ENCODE measurements at places on chromosomes 4 and X.

DNA sequence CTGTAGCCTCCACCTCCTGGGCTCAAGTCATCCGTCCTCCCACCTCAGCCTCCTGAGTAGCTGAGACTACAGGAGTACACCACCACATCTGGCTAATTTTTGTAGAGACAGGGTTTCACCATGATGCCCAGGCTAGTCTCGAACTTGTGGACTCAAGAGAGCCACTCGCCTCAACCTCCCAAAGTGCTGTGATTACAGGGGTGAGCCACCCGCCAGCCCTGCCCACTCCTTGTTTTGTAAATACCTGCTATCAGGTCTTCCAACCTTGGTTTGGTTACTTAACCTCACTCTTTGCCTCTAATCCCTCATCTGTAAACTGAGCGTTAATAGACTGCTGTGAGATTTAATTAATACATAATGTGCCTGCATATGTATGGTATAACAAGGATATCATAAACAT lies 803 bp downstream of the CNGA1 start:
- DNase-seq = no peak

- no peak for DNase-seq
These were observed 558.9 kb upstream of the TENM3 start for GRCh38 chr4:181684310-181684709.

DNA sequence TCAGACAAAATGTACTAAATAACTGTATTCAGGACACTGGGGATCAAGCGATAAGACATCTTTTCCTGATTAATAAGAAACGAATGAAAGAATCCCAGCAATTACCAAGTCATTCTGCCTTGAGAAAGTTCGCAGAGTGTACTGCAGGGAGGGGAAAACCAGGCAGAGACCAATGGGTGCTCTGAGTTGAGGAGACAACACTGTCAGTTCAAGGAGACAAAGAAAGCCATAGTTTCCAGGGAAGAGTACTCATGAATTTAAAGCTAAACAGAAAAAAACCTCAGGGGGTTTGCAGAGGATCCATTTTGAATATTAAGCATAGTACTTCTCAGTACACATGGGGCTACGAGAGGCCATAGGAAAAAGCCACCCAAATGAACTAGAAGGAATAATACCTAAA lies 573.0 kb downstream of the KCTD8 start:
- no peak for DNase-seq

- DNase-seq = no peak
These were observed 46.7 kb upstream of the BTC start for GRCh38 chr4:74840936-74841509.

- no peak for DNase-seq
These were observed 50.7 kb upstream of the KIT start for GRCh38 chr4:54607067-54607466.

GRCh38 chr4:38606587-38606905 lies 57.5 kb upstream of the KLF3 start:
- no peak for DNase-seq

DNA sequence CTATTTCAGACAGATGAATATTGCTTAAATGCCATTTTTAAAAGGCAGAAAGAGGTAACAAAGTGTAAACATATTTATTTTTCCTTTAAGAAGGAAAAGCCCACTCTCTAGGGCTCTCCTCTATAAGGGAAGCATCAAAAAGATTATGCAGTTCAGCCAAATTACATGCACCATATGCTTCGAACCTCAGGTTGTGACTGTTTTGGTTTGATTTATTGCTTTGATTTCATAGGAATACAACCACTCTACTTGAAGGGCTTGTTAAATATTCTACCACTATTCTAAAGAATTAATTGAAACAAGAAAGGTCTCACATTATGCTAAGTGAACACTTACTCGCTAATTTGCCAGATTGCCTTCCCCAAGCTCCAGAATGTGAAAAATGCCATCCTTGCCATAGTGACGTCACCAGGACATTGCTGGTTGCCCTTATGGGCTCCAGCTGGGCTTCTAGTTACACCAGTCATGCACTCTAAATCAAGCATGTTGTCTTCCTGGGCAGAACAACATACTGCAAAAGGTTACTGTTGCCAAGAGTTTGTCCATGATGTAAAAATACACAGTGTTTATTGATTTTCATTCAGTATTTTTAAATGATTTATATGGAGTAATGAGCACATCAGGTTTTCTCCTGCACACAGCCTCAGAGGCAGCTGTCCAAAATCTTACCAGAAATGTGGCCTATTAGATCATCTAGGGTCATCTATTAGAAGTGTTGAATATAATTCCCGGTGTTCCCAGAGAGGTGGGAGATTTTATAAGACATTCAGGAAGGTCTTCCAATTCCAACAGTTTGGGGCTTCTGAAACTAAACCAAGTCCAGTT lies 164.4 kb upstream of the RAPGEF2 start:
- DNase-seq = no peak

DNA sequence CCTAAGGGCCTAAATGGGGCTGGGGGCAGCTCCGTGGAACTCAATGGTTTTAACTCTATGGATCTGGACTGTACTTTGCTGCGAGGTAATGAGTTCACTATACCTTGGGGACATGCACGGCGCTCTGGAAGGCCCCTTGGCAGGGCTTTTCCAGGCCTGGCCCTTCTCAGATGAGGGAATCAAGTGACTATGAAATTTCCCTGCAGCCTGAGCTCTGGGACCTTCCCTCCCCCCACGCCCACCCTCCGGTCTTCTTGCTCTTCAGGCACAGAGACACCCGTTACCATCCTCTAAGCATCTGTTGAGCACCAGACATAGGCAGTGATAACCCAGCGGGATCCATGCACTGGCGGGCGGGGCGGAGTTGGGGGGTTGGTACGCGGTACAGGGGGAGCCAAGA lies 109.2 kb downstream of the PSAPL1 start:
- no peak for DNase-seq

DNA sequence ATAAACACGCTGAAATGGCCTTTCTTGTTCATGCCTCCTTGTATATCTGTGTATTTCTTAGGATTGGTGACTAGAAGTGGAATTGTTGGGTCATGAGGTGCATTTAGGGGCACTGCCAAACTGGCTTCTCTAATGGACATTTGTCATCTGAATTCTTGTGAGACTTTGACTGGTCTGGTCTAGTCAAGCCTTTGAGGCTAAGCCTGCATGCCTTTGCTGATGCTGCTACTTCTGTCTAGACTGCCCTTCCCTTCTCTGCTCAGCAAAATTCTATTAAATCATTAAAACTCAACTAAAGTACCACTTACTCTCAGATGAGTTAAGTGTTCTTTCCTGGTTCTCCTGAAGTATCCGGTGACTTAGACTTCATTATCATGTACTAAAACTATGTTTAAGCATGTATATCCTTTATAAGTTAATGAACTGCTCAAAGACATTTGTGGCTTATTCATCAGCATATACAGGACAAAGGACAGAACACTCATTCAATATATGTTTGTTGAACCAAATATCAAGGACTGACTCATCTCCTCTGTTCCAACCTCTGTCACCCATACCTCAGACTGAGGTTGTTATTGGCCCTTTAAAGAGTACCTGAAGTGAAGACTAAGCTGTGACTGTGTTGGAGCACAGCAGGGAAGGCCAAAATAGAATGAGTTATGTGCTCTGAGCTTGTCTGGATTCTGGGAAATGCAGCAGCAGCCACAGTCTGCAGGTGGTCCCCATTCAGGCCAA lies 9.0 kb downstream of the TCEAL1 start:
- DNase-seq = no peak

- DNase-seq = no peak
These were observed 210.8 kb downstream of the SPOCK3 start for GRCh38 chr4:167023364-167023925.

DNA sequence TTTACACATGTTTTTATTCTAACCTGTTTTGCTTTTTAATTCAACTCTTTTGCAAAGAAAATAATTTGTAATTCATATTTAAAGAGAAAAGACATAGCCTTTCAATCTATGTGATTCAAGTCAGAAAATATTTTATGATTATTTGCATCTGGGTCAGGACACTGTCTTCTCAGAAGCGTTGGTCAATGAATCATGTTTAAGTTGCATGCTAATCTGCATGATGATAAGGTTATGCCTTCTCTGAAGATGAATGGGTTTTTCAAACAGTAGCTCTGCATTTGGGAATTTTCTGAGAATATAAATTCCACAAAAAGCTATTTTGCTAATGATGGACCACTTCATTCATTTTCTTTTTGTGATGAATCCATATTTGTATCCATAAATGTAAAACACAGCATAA lies 282.5 kb downstream of the TMA16 start:
- no peak for DNase-seq

DNA sequence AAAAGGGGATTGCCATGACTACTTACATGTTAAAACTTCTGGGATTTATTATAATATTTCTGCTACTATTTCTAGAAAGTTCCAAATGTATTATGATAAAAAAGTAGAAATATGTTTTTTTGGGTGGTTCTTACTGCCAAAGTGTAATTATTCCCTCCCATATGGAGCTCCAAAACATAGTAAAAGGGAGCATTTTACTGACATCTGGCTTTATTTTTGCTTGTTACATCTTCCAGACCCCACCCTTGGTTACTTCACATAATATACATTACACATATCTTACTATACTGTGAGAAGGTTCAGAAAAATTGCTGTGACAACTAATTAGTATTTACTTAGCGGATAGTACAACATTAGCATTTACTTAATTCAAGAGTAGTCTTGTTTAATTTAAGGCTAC lies 205.1 kb upstream of the TLL1 start:
- no peak for DNase-seq

DNA sequence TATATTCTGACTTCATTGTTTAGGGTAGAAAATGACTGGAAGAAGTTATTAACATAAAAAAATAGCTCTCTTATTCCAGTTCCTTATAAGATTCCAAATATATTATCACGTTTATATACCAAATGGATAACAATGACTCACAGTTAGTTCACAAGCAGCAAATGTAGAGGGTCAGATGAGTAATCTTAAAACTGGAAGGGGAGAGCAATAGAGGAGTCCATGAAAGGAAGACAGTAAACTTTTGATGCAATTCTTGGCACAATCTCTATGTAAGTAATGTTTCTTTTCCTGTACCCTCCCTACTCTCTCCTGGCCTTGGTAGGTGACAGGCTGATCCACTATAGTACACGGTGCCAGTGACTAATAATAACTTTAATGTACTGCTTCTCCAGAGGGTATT lies 259.0 kb upstream of the TRPC5 start:
- DNase-seq = no peak

DNA sequence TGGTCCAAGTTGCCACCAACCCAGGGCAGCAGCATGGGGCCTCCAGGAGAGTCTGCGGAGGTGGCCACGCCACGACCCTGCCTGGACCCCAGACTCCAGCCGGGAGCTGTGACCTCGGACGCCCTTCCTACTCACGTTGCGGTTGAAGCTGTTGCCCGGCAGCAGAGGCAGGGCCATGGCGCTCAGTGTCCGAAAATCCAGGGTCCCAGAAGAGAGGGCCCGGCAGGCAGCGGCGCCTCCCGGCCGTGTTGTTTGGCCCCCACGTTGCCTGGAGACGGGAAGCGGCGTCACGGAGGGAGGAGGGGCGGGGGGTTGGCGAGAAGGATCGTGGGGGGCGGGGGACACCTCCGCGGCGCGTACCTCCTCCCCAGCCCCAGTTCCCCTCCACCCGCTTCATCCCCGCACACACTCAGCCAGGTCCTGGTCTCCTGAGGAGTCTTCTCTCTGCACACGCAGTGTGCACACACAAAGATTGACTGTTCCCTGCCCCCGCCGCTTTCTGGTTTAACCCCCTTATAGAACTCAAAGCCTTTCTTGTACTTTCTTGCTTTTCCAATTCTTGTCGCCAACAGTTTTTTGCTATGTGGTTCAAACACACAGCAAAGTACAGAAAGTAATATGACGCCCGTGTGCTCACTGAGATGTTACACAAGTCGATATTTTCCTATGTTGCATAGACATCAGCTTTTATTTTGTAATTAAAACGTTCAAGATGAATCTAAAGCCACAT lies at the start of gene EFHC2:
EFHC2 (minus strand) TSS at position 261 of the 730 bp plus-strand sequence; CDS start at position 177, 84 bp downstream.
- no peak for DNase-seq

DNA sequence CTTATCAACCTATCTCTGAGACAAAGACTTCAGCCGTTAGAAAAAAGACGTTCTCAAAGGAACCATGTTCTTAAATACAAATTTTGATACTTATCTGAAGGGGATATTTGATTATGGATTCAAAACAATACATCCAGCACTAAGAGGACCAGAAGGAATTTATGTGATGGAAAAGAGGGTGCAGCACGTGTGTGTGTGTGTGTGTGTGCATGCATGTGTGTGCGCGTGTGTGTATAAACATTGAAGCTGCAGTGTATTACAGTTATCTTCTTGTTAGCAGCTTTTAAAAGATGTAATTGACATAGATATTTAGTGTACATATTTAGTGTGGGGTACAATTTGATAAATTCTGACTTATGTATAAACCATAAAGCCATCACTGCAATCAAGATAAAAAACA lies 44.9 kb downstream of the ANK2 start:
- no peak for DNase-seq

DNA sequence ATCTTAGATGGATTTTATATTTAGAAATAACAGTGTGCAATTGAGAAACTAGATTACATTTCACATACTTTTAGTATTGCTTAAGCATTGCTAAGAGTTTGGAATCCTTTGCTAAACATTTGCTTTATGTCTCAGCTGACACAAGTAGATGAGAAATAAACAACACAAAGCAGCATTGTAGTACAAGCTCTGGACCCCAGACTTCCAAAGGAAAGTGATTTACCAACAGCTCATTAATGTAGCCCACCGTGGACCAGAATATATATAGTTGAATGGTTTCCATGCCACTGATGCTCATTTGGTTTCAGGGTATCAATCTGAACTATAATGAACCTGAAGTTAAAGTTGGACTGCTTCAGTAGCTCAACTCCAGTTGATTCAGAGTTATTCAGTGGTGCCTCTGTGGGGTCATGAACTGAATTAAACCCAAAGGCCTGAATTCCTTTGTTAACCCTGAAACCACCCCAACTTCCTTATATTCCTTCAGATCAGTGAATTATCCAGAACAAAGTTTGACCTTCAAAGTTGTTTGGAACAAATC lies 132.1 kb upstream of the NEIL3 start:
- DNase-seq = no peak

DNA sequence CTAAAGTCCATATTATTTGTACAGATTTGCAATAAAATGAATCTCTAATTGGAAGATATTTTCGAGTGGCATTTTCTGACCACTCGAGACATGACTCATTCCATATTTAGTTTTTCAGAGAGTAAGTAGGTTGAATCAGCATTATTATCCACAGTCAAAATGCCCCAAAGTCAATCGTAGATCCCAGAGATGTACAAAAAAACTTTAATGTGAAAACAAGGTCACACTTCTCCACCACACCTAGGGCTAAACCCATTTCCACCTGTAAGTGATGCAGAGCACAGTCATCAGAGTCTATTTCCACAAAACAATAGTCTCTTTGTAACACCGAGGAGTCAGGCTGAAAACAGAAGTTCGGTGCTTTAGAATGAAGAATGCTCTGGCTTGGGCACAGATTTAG lies 117.1 kb upstream of the TENM3 start:
- DNase-seq = no peak

GRCh38 chrX:71128166-71128833 lies 9.9 kb downstream of the MED12 start:
- no peak for DNase-seq

- DNase-seq = no peak
These were observed 16.7 kb downstream of the IL21 start for GRCh38 chr4:122604146-122604545.

GRCh38 chr4:24519649-24520048 lies 64.7 kb downstream of the DHX15 start:
- no peak for DNase-seq
